ENCODE measurements at places on chromosomes 1 and 21. TPM values are rescaled to one million over a fixed set of nuclear protein-coding genes. Genes with fewer than 3 reads are reported as not detected.

C1QC gene
- total RNA-seq, result 287 TPM

SPRR2A gene
- total RNA-seq, result 0.60 TPM

KCNH1 gene
- total RNA-seq, result 0.54 TPM

RHOC gene
- 270 TPM for total RNA-seq

CFHR5 gene
- total RNA-seq, result not detected

Measured in kidney (tissue), 22 donors.